ENCODE measurements at places on chromosomes 13 and 19.
A peak's percentile ranks its signal among the peaks of the same experiment; 100 is the strongest.

DNA sequence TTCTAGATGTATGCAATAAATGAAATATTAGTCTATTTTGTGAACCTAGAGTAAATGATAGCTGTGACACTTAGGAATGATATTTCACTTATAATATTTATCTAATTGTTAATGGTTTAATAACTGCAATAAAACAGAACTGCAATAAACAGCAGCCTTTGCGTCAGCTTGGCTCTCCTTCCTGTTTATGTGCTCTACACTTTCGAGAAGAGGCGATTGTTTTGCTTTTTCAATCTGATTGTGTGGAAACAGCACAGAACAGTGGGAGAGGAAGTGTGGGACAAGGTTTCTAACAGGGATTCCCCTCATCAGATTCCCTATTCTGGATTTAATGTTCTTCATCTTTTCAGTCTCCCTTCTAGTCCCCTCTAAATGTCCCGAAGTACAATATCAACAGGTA is 17.3 kb upstream of the TRPC4 start:
- H3K36me3 ChIP-seq, result no peaks in the 10 kb centered on the region
- no peak overlapping the region for H3K27ac ChIP-seq
- no peak for DNase-seq
- H3K4me3 ChIP-seq, result no peak overlapping the region

DNA sequence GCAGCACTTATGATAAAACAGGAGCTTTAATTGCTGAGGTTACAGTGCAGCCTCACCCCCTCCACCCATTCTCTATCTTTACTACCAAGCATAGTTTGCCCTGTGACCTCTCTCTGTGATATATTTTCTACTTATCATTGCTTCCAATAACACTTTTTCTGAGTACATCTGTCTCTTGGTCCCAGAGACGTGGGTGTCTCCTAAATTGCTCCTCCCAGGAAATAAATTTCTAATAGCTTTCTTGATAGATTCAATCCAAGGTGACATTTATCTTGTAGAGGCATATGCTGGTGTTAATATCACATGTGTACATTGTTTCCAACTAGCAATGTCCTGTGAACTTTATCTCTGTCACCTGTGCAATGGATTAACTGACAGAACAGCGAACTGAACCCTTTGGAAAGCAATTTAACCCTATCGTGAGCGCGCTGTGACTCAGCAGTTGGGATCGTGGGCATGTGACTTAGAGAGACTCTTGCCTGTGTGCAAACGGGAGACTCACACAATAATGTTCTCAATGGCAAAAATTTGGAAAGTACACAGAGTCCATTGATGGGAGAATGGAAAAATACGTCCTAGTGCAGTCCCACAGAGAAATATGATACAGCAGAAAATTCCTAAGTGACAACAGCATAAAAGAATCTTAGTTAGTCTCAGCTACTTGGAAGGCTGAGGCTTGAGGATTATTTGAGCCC is 7.0 kb upstream of the MAP2K2 start:
- no peak overlapping the region for H3K4me3 ChIP-seq
- H3K27ac ChIP-seq, result no peak overlapping the region
- H3K4me1 ChIP-seq, result no peaks in the 10 kb centered on the region

GRCh38 chr13:34159946-34160345 is 342.0 kb downstream of the RFC3 start:
- peak overlapping the region; percentile 12 for H3K27ac ChIP-seq
- H3K36me3 ChIP-seq, result no peaks in the 10 kb centered on the region
- no peaks in the 10 kb centered on the region for H3K27me3 ChIP-seq
- no peak overlapping the region for H3K4me3 ChIP-seq

GRCh38 chr19:12465211-12465610 is 19.4 kb downstream of the ZNF709 start:
- no peak overlapping the region for H3K27ac ChIP-seq
- no peak overlapping the region for H3K4me3 ChIP-seq
- H3K4me1 ChIP-seq, result no peaks in the 10 kb centered on the region
- DNase-seq, result no peak
- peaks cover 7% of the 10 kb centered on the region for H3K36me3 ChIP-seq
- no peaks in the 10 kb centered on the region for H3K27me3 ChIP-seq

DNA sequence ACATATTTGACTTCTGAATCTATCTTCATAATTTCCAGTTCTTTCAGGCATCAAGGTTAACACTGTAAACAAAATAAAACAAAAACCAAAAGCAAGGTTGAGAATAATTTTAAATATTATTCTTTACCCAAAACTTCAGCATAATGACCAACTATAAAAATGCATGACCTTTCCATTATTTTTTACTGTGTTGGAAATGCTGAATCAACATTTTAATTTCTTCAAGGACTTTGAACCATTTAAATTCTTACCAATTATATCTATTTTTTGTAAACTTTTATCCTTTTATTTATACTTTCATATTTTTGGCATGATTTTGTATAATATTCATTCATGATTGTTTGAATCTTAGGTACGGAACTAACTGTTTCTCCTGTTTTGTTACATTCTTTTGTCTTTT is 6.9 kb downstream of the ZNF585A start:
- H3K4me1 ChIP-seq, result no peaks in the 10 kb centered on the region
- DNase-seq, result no peak
- H3K4me3 ChIP-seq, result no peak overlapping the region
- H3K27ac ChIP-seq, result no peak overlapping the region
- peaks cover 12% of the 10 kb centered on the region for H3K36me3 ChIP-seq

- H3K4me1 ChIP-seq, result no peaks in the 10 kb centered on the region
- H3K4me3 ChIP-seq, result no peak overlapping the region
- DNase-seq, result no peak
- no peaks in the 10 kb centered on the region for H3K27me3 ChIP-seq
Measured at GRCh38 chr13:41588899-41589298, 131.5 kb downstream of the RGCC start.

- no peak overlapping the region for H3K27ac ChIP-seq
- no peaks in the 10 kb centered on the region for H3K4me1 ChIP-seq
- H3K36me3 ChIP-seq, result no peaks in the 10 kb centered on the region
- H3K27me3 ChIP-seq, result no peaks in the 10 kb centered on the region
- H3K4me3 ChIP-seq, result no peak overlapping the region
Measured at GRCh38 chr13:30404207-30404606, 18.1 kb upstream of the UBE2L5 start.

DNA sequence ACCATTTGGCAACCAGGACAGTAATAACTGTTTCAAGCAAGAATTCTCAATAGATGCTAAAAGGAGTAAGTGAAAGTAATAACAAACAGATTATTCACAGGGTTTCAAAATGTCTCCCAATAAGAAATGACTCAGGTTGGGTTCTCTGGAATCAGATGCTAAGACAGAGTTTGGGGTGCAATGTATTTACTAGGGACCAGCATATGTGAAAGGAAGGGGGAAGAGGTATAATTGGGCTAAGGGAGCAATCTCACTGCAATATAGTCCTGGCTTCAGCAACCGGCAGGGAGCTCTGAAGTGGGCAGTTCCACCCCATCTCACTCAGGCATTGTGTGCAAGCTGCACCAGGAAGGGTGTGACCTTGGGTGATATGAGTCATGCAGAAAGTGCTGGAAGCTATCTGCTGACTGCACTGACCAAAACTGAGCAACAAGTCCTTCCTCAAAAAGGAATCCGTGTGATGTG is 23.4 kb downstream of the ZDHHC20 start:
- H3K27me3 ChIP-seq, result no peaks in the 10 kb centered on the region
- DNase-seq, result peak; percentile 75
- no peak overlapping the region for H3K4me3 ChIP-seq
- H3K27ac ChIP-seq, result no peak overlapping the region

DNA sequence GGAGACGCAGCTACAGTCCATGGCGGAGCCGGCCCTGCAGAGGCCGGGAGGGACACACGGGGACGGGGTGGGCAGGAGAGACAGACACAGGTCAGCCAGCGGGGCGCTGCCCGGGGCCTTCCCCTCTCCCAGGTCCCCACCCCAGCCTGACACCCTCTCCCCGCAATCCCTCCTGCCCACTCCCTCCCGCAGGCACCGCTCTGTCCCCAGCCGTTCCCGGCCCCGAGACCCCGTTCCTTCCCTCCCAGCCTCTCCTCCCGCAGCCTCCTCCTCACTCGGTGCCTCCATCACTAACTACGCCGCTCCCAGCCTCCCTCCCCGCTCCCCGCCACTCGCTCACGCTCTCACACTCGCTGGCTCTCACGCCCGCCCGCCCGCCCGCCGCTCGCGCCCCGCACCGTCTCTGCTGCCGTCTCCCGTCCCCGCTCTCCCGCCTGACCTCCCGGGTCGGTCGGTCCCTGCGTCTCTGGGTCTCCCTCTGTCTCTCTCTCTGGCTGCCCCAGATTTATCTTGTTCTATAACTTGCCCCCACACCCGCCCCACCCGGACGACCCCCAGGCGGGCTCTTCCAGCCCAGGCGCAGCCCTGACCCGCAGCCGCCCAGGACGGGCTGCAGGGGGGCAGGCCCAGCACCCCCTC is 15.2 kb downstream of the ERFL start:
- H3K4me3 ChIP-seq, result no peak overlapping the region
- no peaks in the 10 kb centered on the region for H3K4me1 ChIP-seq
- H3K36me3 ChIP-seq, result no peaks in the 10 kb centered on the region
- no peak overlapping the region for H3K27ac ChIP-seq
- peaks cover 3% of the 10 kb centered on the region for H3K27me3 ChIP-seq
- DNase-seq, result no peak

DNA sequence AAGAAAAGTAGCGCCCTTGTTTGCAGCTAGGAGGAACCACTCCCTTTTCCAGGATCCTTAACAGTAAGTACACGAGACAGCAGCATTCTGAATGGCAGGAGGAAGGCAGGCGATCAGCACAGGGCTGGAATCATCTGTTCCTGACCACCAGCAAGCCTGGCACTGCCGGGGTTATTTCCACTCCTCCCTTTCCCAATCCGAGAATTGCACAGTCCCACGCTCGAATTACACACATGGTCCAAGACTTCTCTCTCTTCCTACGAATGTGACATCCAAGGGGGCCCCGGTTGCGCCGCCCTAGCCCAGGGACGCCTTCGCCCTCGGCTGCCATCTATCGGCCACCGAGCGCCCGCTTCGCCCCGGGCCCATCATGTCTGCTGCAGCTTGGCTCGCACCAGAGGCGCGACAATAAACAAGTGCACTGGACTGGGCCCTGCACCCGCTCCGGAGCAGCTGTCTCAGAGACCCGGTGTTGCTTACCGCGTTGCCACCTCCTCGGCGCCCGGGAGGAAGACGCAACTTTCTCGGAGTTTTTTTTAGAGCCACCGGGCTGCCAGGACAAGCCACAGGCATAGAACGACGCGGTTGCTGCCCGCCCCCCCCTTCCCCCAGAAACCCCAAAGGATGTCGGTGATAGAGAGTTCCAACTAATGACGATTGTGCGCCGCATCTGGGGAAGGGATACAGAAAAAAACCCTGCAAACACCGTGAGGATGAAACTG is at the start of gene SLITRK5:
Gene SLITRK5 (plus strand): TSS at position 341 of the 722 bp plus-strand sequence. CDS start 4,018 bp downstream, outside the sequence.
- H3K4me3 ChIP-seq, result peak within 1 kb of the TSS; percentile 39
- peak; percentile 91 for DNase-seq
- H3K36me3 ChIP-seq, result no peaks in the 10 kb centered on the region
- no peaks in the 10 kb centered on the region for H3K4me1 ChIP-seq
- no peak within 1 kb of the TSS for H3K27ac ChIP-seq

- H3K4me3 ChIP-seq, result no peak overlapping the region
- no peak overlapping the region for H3K27ac ChIP-seq
- peaks cover 9% of the 10 kb centered on the region for H3K36me3 ChIP-seq
- no peaks in the 10 kb centered on the region for H3K4me1 ChIP-seq
- DNase-seq, result no peak
- no peaks in the 10 kb centered on the region for H3K27me3 ChIP-seq
Measured at GRCh38 chr19:57786286-57786685, 16.8 kb downstream of the ZNF586 start.

GRCh38 chr13:112814905-112815585 is 125.2 kb downstream of the ATP11A start:
- H3K27me3 ChIP-seq, result no peaks in the 10 kb centered on the region
- DNase-seq, result no peak
- H3K4me1 ChIP-seq, result no peaks in the 10 kb centered on the region
- H3K27ac ChIP-seq, result no peak overlapping the region

- H3K27me3 ChIP-seq, result no peaks in the 10 kb centered on the region
- H3K4me1 ChIP-seq, result peaks cover 2% of the 10 kb centered on the region
- peak; percentile 63 for DNase-seq
- H3K4me3 ChIP-seq, result no peak overlapping the region
- H3K36me3 ChIP-seq, result no peaks in the 10 kb centered on the region
Measured at GRCh38 chr13:32639502-32640105, 53.4 kb downstream of the PDS5B start.

GRCh38 chr13:76293346-76293745 is 592.9 kb downstream of the KCTD12 start:
- no peak for DNase-seq
- peaks cover 2% of the 10 kb centered on the region for H3K4me1 ChIP-seq
- H3K36me3 ChIP-seq, result no peaks in the 10 kb centered on the region

GRCh38 chr19:35352448-35353304 is 5.0 kb downstream of the FFAR1 start:
- H3K27ac ChIP-seq, result no peak overlapping the region
- no peaks in the 10 kb centered on the region for H3K27me3 ChIP-seq
- H3K4me1 ChIP-seq, result no peaks in the 10 kb centered on the region
- H3K4me3 ChIP-seq, result no peak overlapping the region

GRCh38 chr13:74560325-74560724 is 426.1 kb upstream of the KLF12 start:
- H3K36me3 ChIP-seq, result no peaks in the 10 kb centered on the region
- H3K4me1 ChIP-seq, result no peaks in the 10 kb centered on the region
- H3K27ac ChIP-seq, result no peak overlapping the region
- H3K4me3 ChIP-seq, result no peak overlapping the region

DNA sequence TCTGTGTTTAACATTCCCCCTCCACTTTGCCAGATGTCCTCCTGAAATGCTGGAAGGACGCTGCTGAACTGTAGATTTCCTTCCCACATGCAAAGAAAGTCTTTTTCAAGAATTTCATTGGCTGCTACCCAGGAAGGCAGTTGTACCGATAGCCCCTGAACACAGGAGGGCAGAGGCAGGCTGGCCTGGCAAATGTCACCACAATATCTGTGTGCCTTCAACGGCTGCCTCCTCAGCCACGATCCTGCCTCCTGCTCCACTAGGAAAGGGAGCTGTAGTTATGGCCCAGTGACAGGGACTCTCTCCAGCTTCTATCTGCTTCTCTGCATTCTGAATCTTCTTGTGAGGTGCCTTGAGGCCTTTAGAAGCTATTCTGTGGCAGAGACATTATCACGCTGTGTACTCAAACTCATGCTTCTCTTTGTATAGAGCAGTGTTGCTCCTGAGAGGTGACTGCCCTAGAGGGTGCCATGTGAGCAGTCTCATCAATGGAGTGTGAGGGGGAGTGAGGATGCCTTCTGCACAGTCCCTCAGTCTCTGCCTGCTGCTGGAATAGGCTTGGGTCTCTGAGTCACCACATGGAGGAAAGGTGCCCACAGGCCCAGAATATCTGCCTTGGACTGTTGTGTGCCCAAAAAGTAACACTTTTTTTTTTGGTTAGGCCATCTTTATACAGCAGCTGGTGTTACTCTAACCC is 279.8 kb downstream of the DNAJC15 start:
- no peak overlapping the region for H3K4me3 ChIP-seq
- no peaks in the 10 kb centered on the region for H3K27me3 ChIP-seq
- H3K4me1 ChIP-seq, result no peaks in the 10 kb centered on the region
- H3K27ac ChIP-seq, result no peak overlapping the region
- H3K36me3 ChIP-seq, result no peaks in the 10 kb centered on the region
- DNase-seq, result peak; percentile 68

GRCh38 chr19:39871886-39872866 is 26.0 kb upstream of the FBL start:
- no peaks in the 10 kb centered on the region for H3K4me1 ChIP-seq
- H3K36me3 ChIP-seq, result no peaks in the 10 kb centered on the region

Measured in aorta (tissue), 5 donors.